Activated naive CD4-positive, alpha-beta T cell treated with anti-CD3 and anti-CD28 coated beads, Interleukin-2, amount 50 U/mL, for 72 hours (primary cell): ENCODE measurements at places on chromosomes 3 and 15.
A peak's percentile ranks its signal among the peaks of the same experiment; 100 is the strongest.

DNA sequence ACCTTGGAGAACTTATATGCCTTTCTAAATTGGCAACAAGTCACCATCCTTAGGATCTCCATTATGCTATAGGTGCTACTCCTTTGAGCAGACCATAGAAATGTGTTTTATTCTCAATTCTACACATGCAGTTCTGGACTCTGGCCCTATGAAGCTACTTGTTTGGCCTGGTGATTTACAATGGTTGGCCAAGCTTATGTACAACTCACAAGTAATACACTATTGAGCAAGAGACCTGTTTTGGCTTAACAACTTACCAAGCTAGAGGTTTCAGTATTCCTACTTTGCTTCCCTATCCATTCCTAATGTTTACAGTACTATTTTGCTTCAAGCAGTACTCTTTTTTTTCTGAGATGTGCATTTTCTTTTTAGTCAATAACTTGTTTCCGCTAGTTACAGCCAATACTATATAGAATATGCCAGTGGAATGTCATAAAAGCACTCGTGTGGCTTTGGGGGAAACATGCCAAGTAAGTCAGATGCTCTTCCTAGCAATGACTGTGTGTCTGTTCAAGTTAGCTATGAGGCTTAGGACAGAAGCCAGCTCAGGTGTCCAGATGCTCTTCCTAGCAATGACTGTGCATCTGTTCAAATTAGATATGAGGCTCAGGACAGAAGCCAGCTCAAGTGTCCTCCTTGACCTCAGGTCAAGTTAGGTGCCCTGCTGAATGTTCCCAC, 174.9 kb upstream of the SEMA6D start:
- DNase-seq: no peak

- no peak for DNase-seq
Observed at GRCh38 chr3:55624238-55624637, 137.1 kb upstream of the WNT5A start.

DNA sequence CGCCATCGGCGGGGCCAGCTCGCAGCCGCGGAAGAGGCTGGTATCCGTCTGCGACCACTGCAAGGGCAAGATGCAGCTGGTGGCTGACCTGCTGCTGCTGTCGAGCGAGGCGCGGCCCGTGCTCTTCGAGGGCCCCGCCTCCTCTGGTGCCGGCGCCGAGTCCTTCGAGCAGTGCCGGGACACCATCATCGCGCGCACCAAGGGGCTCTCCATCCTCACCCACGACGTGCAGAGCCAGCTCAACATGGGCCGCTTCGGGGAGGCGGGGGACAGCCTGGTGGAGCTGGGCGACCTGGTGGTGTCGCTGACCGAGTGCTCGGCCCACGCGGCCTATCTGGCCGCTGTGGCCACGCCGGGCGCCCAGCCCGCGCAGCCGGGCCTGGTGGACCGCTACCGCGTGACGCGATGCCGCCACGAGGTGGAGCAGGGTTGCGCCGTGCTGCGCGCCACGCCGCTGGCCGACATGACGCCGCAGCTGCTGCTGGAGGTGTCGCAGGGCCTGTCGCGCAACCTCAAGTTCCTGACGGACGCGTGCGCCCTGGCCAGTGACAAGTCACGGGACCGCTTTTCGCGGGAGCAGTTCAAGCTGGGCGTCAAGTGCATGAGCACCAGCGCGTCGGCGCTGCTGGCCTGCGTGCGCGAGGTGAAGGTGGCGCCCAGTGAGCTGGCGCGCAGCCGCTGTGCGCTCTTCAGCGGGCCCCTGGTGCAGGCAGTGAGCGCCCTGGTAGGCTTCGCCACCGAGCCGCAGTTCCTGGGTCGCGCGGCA, 1.8 kb downstream of the TLNRD1 start:
- no peak for DNase-seq

GRCh38 chr15:51114437-51115119, 19.9 kb upstream of the TNFAIP8L3 start:
- no peak for DNase-seq

DNA sequence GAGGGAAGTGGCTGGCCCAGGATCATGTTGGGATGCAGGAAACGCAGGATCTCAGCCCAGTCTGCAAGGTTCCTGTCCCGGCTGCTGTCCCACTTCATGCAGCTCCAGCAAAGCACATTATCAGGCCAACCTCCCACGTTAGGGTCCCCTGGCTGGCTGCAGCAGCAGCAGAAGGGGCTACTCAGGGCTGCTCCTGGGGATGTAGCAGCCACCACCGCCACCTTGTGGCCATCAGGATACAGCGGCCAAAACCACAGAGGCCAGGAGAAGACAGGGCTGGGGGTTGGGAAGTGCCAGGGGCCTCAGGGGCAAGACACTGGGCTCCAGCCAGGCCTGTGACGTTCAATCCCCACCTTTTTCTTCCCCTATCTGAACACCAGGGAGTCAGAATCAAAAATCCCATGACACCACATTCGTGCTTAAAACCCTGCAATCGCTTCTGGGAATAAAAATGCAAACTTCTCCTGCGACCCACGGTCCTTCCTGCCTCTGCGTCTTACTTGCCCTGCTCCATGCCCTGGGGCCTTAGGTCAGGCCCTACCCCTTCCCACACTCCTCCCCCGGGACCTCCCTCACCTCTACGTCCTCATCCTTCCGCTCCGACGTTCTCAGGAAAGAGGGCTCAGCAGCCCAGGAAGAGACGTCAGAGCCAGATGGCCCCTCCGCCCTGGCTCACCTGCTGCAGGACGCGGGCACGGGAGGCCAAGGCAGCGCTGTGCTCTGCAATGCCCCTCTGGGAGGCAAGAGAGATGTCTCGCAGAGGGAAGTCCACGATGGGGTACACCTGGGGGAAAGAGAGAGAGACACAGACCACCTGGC, 21.5 kb downstream of the SSUH2 start:
- no peak for DNase-seq

DNA sequence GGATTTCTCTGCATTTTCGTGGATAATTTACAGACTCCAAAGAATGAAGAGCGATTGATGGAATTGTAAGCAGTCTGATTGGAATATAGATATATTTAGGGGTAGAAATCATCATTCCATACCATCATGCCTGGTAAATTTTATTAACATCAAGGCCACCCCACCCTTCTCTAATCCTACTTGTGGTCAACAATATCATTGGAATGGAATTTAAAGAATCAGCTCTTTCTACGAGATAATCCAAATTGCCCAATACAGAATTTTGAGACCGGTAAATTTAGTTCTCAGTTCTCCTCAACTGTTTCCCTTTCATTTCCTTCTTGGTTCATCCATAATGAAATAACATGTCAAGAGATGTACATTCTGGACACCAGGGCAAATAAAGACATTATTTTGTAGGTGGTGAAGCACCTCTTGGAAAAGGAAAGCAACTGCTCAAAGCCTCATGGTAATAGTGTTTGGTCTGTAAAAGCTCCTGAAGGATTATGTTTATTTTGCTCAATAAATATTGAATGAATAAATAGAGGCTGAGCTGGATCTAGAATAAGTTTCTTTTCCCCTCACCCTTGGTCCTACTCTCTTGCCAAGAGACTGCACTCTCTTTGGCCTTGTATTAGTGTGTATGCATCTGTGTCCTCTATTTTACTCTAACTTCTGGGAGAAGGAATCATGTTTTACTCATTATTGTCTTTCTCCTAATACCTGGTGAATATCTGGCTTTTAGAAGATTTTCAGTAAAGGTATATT, 133.7 kb upstream of the BCL6 start:
- no peak for DNase-seq

DNA sequence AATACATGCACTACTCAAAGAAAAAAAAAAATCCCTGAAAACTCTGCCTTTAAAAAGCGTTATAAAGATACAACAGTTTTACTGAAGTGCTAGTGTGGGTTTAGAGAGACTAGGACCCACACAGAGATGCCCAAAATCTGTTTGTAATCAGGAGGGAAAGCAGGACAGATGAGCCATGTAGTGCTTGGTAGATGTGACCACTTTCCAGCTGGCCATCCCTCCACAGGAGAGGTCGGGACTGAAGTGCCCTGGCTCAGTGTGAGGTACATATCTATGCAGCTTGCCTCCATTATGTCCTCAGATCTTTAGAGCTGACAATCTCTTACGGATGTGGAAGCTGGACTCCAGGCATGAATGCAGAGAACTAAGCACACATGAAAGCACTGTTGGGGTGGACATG, 57.5 kb upstream of the NANOGP8 start:
- no peak for DNase-seq

GRCh38 chr15:70538278-70538677, 225.1 kb downstream of the UACA start:
- no peak for DNase-seq

DNA sequence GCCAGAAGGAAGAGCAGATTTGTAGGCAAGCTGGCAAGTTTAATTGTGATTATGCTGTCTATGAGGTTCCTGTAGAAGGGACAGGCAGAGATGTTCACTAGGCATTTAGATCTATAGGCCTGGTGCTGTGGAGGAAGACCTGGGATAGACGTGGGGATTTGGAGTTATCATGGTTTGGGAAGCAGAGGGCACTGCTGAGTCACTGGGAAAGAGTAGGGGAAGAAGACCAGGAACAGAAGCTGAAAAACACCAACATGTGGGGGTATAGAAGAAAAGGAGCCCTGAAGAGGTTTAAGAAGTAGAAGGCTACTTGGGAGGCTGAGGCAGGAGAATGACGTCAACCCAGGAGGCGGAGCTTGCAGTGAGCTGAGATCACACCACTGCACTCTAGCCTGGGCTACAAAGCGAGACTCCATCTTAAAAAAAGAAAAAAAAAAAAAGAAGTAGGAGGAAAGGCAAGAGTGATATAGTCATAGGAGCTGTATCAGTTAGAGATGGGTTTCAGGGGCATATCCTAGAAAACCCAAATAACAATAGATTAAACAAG, 19.3 kb downstream of the GRK7 start:
- DNase-seq: no peak

DNA sequence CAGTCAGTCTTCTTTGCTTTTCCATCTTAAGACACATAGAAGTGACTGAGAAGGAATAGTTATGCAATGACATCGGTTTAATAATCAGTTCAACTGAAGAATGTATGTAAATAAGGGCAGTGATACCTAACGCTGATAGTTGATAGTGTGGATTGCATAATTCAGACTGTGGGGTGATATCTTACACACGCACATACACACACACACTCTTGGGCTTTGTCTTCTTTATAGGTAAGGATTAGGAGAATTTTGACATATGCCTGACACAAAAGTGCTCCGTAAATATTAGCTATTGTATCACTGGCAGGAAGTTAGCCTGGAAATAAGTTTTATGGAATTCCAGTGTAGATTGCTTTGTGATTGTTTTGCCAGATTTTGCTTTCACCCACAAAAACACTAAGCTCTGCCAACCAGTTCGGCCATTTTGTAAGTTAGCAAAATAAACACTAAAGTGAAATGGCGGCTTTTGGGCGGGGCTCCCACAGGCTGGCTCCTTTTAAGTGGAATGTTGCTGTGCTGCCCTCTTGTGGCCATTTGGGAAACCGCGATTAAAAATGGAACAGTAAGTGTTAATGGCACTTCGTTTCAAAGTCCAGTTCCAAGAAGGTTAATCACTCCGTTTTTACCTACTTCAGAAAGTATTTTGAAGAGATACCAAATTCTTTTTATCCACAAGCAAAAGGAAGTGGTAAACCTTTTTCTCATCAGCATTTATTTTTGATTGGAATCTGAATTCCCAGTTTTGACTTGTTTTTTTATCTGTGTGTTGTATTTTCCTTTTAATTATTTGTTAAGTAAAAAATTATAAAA, 17.7 kb downstream of the CHD2 start:
- peak; percentile 85 for DNase-seq

DNA sequence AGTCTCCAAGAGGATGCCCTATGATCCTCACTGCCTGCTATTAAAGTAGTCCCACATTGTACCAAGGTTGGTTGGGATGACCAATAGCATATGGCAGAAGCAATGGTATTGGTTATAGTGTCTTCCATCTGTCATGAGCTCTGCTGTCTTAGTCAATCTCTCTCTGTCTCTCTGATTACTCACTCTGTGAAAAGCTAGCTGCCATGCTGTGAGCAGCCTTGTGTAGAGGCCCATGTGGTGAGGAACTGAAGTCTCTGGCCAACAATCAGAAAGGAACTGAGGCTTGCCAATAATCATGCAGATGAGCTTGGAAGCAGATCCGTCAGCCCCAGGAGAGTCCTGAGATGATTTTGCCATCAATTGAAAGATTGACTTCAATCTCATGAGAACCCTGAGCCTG, 60.3 kb upstream of the CFAP161 start:
- no peak for DNase-seq

DNA sequence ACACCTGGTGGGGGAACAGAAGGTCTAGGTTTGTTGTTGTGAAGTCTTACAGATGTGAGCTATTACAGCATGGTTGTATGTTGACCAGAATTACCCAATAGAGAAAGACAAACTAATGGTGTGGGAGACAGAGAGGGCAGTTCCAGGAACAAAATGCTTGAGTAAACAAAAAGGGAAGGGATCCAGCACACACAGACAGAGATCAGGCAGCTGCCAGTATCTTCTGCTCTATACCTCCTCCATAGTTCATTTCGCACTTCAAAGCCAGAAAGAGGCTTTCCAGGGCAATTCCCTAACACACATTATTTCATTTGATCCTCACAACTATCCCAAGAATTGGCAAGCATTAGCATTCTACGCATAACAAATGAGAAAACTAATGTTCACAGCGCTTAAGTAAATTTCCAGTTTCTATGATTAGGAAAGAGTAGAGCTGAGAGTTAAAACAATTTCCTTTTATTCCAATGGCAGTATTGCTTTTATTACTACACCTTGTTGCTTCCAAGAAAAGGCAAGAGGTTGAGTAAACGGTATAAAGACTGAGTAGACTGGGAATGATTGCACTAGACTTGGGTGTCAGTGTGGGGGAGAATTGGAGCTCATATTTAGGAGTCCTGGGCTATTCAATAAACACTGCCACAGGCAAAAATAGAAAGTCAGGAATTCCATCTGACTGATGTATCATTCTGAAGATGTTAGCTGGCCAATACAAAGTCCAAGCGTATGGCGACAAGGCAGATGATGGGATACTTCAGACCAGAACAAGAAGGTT, 39.7 kb upstream of the ZNF280D start:
- no peak for DNase-seq

- no peak for DNase-seq
Observed at GRCh38 chr3:77536038-77536775, 496.3 kb downstream of the ROBO2 start.

GRCh38 chr15:47890397-47891150, 173.3 kb downstream of the SEMA6D start:
- no peak for DNase-seq

GRCh38 chr3:13452490-13453335, 27.4 kb upstream of the HDAC11 start:
- DNase-seq: no peak
